ENCODE measurements at places on chromosomes 1 and 21. TPM values are rescaled to one million over a fixed set of nuclear protein-coding genes. Genes with fewer than 3 reads are reported as not detected.
A peak's percentile ranks its signal among the peaks of the same experiment; 100 is the strongest.

GRCh38 chr21:31220575-31220974, 123.5 kb downstream of the TIAM1 start:
- no peak for DNase-seq

GRCh38 chr1:80217377-80217986, 1211.0 kb upstream of the ADGRL4 start:
- DNase-seq = peak; percentile 38

- DNase-seq = peak; percentile 2
Observed at GRCh38 chr1:163922743-163923201, 601.0 kb downstream of the NUF2 start.

KCNE2 gene
- total RNA-seq = not detected

CELA3B gene
- not detected for total RNA-seq

GRCh38 chr1:234584926-234585325, 25.1 kb downstream of the IRF2BP2 start:
- DNase-seq = no peak

VTCN1 gene
- not detected for total RNA-seq

DNA sequence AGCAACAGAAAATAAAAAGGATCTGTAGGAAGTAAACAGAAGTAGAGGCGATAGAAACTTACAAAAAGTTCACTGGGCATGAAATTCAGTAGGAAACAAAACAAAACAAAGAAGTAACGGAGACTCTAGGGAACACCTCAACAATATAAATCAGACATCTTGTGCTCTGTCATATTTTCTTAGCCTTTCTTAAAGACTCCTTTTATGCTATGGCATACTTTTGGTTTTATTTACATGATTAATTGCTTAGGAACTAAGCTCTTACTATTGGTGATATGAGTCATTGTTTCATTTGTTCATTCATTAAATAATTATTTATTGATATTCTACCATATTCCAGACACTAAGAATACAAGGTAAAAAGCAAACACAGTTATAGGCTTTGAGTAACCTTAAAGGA, 126.6 kb downstream of the KCNT2 start:
- DNase-seq = no peak
